Osteocyte (in vitro differentiated cells): ENCODE measurements at places on chromosomes 6 and 20.

GRCh38 chr20:51966296-51966971 is 164.1 kb upstream of the SALL4 start:
- no peak for DNase-seq

- DNase-seq: peak; percentile 90
Measured at GRCh38 chr20:25233016-25233772, 14.7 kb upstream of the PYGB start.

DNA sequence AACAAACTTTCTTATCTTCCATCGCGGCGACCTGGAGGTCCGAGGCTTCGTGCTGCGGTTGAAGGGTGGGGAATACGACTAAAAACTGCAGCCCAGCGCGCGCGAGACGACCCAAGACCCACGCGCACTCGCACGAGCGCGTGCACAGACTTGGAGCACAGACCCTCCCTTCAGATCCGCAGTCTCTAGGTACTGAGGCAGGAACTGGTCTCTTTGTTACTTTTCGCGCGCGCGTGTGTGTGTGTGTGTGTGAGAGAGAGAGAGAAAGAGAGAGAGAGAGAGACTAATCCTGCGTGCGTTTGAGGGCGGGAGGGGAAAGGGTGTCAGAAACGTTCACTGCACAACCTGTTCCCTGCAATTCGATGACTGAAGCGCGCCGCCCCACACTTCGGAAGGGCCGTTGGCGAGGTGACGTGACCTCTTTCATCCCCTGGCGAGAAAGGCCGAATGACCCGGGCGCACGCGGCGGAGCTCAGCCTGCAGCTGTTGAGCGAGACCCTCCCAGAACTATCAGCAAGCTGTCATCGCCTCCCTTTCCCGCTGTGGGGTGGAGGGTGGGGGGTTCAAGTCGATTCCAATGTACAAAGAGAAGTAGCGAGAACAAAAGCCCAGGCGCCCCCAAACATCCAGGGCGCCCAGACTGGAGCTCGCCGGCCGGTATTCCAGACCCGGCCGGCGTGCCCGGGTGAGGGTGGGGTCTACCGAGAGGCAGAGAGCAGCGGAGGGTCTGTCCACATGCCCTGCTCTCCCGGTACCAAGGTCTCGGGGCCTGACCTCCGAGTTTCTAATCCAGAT is 1.5 kb upstream of the TUBB2B start:
- DNase-seq: no peak

GRCh38 chr6:14656078-14656521 is 538.5 kb downstream of the CD83 start:
- DNase-seq: no peak

DNA sequence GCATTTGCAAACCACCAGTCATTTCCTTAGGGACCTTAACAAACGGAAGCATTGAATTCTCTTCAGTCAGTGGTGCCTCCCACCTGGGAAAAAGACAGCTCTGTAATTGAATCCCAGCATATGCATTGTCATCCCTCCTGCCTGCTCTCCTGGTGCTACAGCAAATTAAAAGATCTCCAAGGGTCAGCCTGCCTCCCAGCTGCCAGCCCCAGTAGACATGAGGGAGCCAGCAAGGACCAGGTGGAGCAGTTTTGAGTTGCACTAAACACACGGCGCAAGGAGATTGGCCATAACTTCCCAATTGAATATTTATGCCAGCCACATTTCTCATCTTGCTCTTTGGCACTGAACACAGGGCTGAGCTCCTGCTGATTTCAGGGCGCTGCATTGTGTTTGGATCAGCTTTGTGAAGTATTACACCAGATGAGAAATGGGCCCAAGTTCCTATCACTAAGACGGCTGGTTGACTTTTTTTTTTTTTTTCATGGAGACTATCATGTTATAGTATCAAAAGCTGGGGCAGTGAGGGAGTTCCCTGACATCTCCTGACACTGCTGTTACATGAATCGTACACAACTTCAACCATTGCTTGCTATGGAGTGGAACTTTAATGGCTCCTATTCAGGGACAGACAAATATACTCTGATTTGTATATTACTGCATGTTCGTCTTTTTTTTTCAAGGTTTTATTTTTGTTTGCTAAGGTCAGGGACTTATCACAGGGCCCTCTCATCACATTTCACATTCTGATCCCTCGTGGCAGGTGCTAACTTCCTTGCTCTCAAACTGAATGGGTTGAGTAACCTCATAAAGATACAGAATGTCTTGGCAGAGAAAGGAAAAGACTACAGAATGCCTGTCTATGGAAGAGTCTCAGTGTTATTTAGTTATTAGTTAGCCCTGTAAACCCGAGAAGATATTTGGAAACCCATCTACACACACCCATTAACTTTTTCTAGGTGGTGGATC is 191.1 kb downstream of the EYA4 start:
- no peak for DNase-seq

DNA sequence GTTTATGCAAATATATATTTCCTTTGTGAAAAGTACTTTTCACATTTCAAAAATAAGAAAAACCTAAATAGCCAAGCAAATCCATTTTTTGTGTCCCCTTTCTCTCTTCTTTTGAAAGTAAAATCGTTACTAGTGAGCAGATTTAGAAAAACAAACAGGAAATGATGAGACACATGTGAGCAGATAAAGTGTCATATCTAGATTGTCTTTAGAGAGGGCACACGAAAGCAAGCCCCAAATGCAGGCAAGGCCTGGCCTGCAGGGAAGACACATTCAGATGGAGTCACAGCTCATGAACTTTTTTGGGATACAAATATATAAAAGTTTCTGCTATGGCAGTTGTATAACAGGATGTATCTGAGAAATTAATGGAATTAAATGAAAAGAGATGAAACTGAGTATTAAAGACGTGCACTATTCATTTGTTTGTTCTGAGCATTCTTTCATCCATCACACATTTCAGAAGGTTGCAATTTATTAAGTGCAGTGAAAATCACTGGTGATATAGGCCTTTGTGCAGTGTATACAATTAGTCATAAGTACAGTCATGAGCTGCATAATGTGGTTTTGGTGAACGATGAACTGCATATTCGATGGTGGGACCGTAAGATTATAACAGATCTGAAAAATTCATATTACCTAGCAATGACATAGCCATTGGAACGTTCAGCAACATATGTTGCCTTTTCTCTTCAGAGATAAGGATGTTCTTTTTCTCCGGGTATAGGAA is 101.4 kb downstream of the PACRG start:
- DNase-seq: no peak

DNA sequence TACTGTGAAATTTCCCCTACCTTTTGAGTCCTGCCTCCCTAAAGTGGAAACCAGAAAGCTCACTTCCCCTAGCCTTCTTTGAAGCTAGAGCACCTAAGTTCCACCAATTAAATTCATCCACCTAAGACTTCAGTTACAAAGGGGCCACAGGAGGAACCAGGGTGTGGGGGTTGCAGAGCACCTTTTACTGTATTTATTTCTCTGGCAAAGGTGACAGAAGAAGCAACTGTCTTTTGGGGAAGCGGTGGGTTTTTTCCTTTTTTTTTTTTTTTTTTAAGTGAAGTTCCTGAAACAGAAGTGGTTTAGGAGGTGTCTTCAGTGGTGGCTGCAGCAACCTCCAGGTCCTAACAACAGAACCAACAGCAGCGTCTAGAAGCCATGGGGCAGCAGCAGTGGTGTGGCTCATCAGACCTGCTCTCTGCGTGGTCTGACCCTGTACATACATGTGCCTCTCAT is 13.1 kb downstream of the PSMB9 start:
- no peak for DNase-seq

DNA sequence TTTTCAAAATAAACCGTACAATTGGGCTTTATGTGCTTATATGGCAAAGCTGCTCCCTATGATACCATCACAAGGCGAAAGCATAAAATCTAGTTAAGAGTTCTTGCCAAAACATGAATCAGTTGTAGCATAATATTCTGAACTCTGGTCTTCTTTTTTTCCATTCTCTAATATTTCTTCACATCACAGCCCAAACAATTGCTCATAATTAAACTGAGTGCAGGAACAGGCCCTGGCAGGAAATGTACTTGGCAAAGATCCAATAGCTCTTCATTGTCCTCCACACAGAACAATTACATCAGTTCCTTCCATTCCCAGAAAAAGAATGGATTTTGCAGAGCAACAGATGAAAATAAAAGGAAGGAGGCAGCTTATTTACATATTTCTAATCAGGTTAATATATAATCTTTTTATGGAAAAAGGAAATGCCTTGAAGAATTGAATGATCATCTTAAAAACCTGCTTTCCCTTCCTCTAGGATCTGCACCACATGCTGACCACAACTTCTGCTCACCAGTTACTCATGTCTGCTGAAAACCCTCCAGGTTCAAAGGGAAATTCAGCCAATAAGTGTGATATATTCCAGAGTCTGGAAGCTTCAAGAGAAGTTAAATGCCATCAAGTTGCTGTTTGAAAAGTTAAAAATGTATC is 123.3 kb upstream of the COL21A1 start:
- DNase-seq: no peak

DNA sequence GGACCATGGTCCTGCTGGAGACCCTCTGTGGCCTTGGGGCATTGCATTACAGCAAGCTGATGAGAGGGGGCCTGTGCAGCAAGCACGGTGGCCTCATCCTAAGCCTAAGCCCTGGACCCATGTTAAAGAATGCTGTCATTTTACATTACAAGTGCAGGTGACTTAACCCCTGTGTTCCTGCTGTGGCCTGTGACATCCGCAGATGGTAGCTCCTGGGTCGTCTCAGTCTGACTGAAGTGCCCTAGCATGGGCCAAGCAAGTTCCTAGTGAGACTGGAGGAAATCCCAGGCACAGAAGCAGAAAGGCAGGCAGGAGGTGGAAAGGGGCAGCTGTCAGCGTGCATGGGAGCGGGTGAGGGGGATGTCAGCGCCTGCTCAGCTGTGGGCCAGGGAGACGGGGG is 252.4 kb downstream of the FNDC1 start:
- DNase-seq: no peak

DNA sequence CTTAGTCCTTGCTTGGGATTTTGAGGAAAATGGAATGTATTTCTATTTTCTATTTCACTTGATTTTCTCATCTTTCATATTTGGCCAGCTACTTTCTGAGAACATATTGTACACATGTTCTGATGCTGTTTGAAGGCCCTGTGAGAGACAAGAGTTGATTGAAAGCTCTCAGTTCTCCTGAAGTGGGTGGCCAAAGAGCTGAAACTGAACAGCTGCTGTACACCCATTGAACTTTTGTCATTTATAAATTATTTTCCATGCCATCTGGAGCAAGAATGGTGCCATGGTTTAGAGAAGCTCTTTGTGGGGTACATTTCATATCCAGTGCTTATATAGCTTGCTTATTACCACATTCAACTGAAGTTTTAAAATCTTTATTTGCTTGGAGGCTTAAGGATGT is 298.3 kb downstream of the PRL start:
- DNase-seq: no peak

- no peak for DNase-seq
Measured at GRCh38 chr20:23002276-23002675, 32.8 kb upstream of the SSTR4 start.

DNA sequence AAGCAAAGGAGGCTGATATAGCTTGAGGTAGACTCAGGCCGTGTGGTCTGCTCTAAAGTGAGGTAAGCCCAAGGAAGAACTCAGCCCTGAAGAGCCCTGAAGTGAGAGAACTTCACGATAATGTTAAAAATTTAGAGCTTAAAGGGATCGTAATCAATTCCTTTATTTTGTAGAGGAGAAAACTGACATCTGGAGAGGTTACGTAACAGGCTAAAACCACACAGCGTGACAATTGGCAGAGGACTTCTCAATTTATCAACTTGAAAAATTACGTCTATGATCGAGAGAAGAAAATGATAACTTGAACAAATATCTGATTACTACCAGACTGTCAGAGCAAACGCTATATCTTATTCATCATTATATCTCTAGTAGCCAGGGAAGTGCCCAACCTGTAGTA is 121.8 kb upstream of the FOXO3 start:
- DNase-seq: no peak

DNA sequence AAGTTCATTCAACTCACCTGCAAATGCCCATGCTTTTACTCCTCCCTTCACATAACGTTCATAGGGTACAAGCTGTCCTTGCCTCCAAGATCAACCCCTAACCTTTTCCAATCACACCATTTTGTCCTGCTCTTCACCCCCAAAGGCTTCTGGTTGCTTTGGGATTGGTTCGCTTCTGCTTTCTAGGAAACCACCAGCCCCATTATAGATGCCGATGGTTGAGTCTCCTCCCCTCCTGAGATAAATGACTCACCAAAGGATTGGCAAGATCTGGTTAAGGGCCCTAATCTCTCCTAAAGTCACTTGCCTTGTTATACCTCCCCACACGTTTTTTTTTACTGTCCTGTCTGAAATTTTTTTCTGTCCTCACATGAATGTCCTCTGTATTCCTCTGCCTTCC is 311.4 kb downstream of the HACE1 start:
- DNase-seq: no peak

- no peak for DNase-seq
Measured at GRCh38 chr6:15921243-15921642, 207.6 kb upstream of the MYLIP start.

- DNase-seq: no peak
Measured at GRCh38 chr20:51486197-51487005, 56.1 kb downstream of the NFATC2 start.
